ENCODE measurements at places on chromosomes 1 and 21. TPM values are rescaled to one million over a fixed set of nuclear protein-coding genes. Genes with fewer than 3 reads are reported as not detected.
A peak's percentile ranks its signal among the peaks of the same experiment; 100 is the strongest.

The NTNG1 gene
- 0.27 TPM for total RNA-seq

The PIGR gene
- total RNA-seq: not detected

The MIER1 gene
- total RNA-seq: 31.1 TPM

The B3GALT5 gene
- not detected for total RNA-seq

The F13B gene
- total RNA-seq: 0.12 TPM

The PLA2G2C gene
- total RNA-seq: not detected

The MROH9 gene
- total RNA-seq: not detected

The USH2A gene
- 0.02 TPM for total RNA-seq

The CLDN17 gene
- total RNA-seq: not detected

The PIK3R3 gene
- 2.9 TPM for total RNA-seq

The OLIG2 gene
- not detected for total RNA-seq

The LMX1A gene
- not detected for total RNA-seq

The LDLRAD1 gene
- not detected for total RNA-seq

The IVL gene
- not detected for total RNA-seq

The S100A16 gene
- total RNA-seq: 96.5 TPM

The TCHH gene
- 0.03 TPM for total RNA-seq

The BCAN gene
- 0.07 TPM for total RNA-seq

The TCHHL1 gene
- not detected for total RNA-seq

GRCh38 chr1:171110621-171111326, 20.1 kb downstream of the FMO3 start:
- DNase-seq: no peak

- DNase-seq: no peak
Measured at GRCh38 chr1:6960860-6961259, 175.6 kb downstream of the CAMTA1 start.

DNA sequence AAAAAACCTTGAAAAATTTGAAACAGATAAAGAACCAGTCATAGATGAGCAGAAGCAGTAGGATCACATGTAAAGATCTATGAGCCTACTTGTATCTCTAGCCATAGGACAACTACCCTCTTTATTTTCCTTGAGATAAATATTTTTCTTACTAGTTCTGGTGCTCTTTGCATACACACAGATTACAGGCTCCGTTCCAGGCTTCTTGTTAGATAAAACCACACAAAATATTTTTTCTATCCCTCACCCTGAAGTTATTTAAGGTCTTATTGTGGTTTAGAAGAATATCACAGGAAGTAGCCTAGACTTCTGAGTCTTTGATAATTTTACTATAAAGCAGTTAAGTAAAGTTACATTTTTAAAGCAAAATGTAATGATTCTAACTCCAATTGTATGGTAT, 512.2 kb downstream of the NEGR1 start:
- DNase-seq: no peak

GRCh38 chr1:70038025-70038424, 167.4 kb downstream of the LRRC40 start:
- DNase-seq: no peak

DNA sequence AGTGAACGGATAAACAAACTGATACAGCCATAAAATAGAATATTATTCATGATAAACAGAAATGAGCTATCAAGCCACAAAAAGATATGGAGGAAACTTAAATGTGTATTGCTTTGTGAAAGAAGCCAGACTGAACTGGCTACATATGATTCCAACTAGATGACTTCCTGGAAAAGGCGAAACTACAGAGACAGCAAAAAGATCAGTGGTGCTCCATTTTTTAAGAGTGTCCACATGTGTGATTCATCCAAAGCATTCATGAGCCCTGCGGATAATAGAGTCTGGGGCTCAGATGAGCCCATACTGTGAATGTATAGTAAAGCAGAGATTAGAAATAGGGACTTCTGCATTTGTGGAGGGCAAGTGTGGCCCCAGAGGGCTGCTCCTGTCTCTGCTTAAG, 7.8 kb upstream of the TMEM222 start:
- no peak for DNase-seq

- no peak for DNase-seq
Measured at GRCh38 chr1:244242446-244242845, 191.4 kb downstream of the ZBTB18 start.

DNA sequence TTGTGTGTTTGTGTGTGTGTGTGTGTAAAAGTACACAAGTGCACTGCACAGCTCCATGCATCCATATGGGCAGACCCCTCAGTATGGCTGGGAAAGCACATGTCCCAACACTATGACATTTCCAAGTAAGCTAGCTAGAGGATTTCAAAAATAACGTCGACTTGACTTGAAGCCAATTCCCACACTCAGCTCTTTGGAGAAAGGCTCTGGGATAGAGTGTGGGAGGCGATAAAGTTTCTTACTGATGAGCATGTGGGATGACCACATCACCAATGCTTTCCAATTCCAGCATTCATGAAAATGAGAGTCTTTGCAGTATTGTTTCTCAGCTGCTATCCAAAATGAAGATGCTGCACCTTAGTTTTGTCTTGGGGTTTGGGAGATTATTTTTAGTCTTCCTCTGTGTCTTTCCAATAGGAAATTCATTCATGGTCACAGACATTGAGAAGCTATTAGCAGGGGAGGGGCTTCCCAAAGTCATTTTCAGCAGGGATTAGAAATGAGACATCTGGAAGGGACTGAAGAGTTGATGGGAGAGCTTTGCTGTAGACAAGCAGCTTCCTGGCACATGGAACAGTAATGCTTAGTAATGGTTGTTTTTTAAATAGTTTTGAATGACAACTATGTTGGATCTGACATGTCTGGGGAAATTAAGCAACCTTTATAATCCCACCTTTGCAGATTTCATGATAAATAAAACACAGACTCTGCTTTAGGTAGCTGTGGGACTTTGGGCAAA, 143.5 kb downstream of the ASTN1 start:
- DNase-seq: no peak

GRCh38 chr1:54882519-54882918, 4.5 kb downstream of the DHCR24 start:
- DNase-seq: no peak

GRCh38 chr1:171869097-171869496, 27.8 kb downstream of the DNM3 start:
- no peak for DNase-seq

DNA sequence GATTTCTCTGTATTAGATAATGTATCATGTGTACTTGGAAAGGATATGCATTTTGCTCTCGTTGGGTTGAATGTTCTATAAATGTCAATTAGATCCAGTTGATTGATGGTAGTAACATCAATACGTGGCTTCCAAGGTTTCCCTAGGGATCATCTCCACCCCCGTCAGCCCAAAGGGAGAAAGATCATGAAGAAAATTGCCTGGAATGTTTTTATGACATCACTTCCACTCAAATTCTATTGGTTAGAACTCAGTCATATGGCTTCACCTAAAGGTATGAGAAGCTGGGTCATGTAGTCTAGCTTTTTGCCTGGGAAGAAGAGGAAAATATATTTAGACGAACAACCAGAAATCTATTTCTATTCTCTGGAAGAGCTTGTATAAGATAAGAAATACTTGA, at the start of gene C1orf185:
C1orf185 (plus strand) TSS at position 253 of the 400 bp plus-strand sequence; CDS start at position 259, 6 bp downstream.
- DNase-seq: no peak

- no peak for DNase-seq
Measured at GRCh38 chr1:201116091-201116490, 3.9 kb upstream of the CACNA1S start.

- no peak for DNase-seq
Measured at GRCh38 chr1:209395169-209395568, 188.3 kb upstream of the CAMK1G start.

DNA sequence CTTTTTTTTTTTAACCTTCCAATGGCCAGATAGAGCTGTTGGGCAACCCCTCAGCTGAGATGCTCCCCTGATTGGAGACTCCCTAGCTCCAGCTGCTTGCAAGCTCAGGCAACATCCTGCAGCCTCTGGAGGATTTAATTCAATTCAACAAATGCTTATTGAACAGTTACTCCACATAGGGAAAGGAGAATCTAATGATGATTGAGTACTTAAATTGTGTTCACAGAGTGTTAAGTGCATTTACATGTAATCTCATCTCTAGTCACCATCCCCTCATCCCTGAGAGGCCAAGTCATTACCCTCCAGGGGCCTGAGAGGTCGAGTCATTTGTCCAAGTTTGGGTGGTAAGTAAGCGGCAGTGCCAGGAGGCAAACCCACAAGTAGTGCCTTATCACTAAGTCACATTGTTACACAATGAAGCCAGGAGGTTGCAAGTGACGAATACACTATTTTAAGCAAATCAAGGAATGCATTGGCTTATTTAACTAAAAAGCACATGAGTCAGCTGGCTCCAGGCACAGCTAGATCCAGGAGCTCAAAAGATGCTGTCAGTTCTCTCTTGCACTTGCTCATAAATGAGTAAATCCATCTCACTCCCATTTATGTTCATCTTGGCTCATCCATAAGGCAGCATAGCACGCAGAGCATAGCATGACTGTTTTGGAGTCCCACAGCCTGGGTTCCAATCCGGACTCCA, 64.3 kb downstream of the OPTC start:
- peak; percentile 16 for DNase-seq

- no peak for DNase-seq
Measured at GRCh38 chr1:168335500-168335899, 54.8 kb downstream of the TBX19 start.

GRCh38 chr1:46369542-46370213, 24.4 kb upstream of the FAAH start:
- no peak for DNase-seq

DNA sequence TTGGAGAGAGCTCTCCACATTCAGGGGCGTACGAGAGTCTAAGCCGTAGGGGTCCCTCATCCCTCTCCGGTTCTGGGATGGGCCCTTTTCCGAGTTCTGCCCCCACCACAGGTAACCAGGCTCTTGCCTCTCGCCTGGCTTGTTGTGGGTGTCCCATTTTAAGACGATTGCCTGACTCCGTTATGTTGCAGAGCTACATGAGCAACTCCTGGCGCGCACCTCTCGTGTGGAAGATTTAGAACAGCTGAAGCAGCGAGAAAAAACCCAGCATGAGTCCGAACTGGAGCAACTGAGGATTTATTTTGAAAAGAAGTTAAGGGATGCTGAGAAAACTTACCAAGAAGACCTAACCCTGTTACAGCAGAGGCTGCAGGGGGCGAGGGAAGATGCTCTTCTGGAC, 29.0 kb downstream of the PCNT start:
- no peak for DNase-seq

DNA sequence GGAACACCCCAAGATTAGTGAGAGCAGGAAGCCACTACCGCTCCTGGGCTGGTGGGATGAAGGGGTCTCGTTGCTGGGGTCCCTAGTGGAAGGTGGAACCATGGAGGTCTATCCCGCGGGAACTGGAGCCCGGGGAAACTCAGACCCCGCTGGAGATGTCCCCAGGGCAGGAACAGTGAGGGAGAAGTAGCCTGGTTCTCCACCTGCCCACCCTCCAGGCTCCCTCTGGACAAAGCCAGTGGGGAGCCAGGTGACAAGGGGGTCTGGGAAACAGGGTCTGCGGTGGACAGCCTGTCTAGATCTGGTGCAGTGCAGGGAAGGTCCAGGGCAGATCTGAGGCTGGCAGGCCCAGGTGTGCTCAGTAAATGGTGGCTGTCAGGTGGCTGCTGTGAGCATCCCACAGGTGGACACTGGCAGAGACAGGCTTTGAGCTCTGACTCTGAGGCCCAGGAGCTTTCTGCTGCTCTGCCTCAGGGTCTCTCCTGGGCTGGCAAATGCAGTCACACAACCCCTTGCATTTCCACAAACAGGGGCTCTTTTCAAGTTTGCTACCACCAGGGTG, 88.0 kb upstream of the TLR5 start:
- no peak for DNase-seq

DNA sequence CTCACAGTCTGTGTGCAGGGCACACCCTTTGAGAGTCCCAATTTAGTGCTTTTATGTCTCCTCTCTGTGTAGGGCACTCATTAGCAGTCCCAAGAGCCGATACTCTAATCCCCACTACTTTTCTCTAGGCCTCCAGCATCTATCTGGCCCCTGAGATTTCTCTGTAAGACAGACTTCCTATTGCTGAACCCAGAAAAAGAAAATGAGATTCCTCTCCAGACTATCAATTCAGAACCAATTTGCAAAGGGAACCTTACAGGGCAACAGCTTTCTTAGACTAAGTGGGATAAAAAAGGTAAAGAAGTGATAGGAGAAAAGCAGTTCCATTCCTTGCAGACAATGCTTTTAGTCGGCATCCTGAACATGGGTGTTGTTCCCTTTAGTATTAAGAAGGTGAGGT, 172.2 kb downstream of the EDEM3 start:
- DNase-seq: no peak

- DNase-seq: no peak
Measured at GRCh38 chr1:48718705-48719104, 58.0 kb downstream of the BEND5 start.

DNA sequence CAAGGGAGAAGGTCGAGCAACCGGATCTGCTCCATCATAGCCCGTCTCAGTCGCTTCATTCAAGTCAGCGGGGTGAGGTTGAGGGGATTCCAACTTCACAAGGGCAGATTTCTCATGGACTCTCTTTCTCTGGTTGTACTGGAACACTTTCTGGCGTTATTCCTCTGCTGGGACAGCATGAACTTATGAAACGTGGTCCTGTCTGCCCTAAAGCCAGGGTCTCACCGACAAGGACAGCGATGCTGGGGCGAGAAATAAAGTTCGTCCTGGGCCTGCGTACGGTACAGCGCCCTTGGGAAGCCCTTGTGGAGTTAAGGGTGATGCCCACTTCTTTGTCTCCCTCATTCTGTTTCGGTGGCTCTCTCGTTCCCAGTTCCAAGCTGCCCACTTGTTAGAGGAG, 1.3 kb upstream of the FLVCR1 start:
- DNase-seq: no peak

DNA sequence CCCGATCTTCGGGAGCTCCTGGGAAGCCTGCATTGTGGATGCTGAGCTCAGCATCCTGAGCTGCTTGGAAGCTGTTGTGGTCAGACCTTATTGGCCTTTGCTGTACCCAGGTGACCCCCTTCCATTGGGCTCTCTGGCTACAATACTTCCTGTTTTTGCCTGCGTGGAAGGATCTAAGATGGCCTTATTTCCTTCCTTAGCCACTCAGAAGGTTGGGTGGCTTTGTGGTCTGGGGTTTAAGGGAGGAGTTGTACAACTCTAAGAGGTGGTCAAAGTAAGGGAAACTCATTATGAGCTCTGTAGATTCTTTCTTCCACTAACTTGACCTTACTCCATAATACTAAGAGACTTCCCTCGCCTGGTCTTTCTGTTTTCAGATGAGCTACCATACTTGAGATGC, 17.7 kb downstream of the PFKFB2 start:
- DNase-seq: no peak

DNA sequence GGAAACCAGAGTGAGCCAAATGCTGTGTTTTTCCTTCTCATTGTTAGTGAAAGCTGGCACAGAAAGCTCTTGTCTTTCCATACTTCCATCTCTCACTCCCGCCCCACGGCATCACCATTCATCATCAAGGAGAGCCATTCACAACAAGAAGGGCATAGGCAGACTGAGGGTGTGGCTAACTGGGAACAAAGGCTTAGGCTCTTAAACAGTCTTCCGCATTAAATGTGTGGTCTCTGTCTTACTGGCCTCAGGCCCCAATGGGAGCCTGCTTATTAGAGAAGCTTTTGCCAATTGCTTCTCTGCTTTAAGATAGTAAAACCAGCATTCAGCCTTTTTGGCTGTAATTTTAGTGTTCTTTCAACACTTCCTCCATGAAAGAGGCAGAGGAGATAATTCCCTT, 51.4 kb downstream of the TNFSF18 start:
- DNase-seq: no peak

- no peak for DNase-seq
Measured at GRCh38 chr1:220219865-220220698, 52.2 kb downstream of the RAB3GAP2 start.

GRCh38 chr1:101316256-101316655, 79.4 kb downstream of the S1PR1 start:
- no peak for DNase-seq

GRCh38 chr1:68178821-68179490, 53.4 kb downstream of the WLS start:
- DNase-seq: no peak
